ENCODE measurements at places on chromosomes 12 and 14.
A peak's percentile ranks its signal among the peaks of the same experiment; 100 is the strongest.

- no peak for DNase-seq
Measured at GRCh38 chr12:68789144-68789878, 18.7 kb upstream of the MDM2 start.

DNA sequence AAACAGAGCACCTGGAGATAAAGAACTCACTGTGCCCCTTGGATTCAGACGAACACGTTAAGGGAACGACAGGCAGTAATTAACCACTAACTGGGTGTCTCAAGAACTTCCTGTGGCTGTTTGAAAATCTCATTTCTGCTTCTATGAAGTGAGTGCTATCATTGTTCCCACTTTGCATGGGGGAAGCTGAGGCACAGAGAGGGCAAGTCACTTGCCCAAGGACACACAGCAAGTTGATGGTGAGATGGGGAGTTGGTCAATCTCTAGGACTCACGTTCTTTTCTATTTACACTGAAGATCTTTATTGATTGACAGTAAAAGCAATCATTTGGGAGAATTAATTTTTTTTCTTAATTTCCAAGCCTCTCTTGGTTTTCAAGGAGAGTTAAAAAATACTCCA lies 26.8 kb upstream of the LHX5 start:
- DNase-seq, result no peak

DNA sequence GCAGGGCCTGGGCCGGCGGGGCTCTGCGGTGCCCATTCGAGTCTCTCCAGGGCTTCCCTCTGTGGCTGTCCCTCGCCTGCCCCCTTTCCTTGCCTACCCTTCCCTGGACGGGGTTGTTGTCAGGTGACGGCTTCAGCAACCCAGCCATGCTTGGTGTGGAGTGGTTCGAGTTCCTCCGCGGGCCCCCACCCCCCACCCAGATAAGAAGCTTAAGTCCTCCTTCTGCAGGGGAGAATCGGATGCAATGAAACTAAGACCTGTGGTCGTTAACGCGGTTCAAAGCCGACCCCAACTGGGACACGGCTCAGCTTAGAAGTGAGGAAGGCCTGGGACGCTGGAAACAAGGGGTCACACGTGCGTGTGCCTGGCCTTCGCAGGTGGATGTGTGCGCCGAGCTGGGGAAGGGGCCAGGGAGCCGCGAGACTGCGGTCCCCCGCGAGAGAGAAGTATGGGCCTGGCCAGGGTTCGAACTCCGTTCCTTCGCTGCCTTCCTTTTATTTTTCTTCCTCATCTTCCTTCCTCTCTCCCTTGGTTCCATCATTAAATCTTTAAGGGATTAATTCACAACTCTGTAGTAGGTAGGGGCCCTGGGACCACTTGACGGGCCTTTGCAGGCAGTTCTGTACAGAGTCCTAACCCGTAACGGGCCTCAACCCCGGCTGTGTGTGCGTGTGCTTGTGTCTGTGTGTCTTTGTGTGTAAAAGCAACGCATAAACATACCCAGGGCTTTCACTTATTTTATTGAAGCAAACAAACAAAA lies 3.5 kb downstream of the TTC6 start:
- no peak for DNase-seq

GRCh38 chr12:72872996-72873395 lies 600.8 kb downstream of the TRHDE start:
- no peak for DNase-seq

- no peak for DNase-seq
Measured at GRCh38 chr14:70642303-70643235, 853 bp downstream of the TTC9 start.

GRCh38 chr12:131487388-131488124 lies 223.3 kb upstream of the SFSWAP start:
- no peak for DNase-seq

DNA sequence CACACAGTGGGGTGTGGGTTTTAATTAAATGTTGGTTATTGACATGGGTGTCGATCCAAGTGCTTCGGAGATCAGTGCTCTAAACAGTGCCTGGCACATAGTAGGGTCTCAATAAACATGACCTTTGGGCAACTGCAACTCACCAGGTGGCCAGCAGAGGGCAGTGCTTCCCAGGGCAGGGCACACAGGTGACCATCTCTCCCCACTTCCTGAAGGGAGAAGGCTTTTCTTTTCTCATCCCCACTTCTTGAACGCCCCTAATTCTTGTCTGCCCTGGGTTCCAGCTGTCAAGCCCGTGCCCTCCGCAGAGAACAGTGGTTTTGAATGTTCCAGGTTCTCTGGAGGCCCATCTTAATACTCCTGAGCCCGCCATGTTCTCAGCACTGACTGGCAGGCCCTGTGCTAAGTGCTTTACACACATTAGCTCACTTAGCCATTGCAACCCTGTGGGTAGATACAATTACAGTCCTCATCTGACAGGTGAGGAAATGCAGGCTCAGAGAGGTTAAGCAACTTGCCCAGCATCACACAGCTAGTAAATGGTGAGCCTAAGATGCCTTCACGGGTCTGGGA lies 16.3 kb downstream of the RAPGEF3 start:
- DNase-seq, result peak; percentile 65

- no peak for DNase-seq
Measured at GRCh38 chr14:53354336-53354735, 201.2 kb upstream of the DDHD1 start.

GRCh38 chr14:61568572-61569011 lies 126.7 kb upstream of the HIF1A start:
- DNase-seq, result no peak

- DNase-seq, result no peak
Measured at GRCh38 chr14:32393119-32393518, 64.0 kb downstream of the AKAP6 start.

DNA sequence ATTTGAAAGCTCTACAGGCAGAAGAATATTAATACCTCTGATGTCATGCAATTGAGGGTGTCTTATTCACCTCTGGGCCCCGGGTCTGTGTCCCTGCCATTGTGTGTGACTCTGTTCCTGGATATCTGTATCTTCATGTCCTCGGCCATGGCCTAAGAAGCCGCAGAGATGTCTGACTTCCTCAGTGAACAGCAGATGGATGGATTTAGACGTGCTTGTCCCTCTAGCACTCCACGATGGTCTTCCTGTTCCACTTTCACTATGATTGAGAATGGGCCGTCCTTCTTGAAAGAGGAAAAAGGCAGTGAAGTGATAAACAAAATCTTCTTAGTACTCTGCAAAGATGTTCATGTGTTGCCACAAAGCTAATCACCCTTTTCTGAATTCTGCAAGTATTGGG lies 217.4 kb downstream of the SLC41A2 start:
- DNase-seq, result no peak

DNA sequence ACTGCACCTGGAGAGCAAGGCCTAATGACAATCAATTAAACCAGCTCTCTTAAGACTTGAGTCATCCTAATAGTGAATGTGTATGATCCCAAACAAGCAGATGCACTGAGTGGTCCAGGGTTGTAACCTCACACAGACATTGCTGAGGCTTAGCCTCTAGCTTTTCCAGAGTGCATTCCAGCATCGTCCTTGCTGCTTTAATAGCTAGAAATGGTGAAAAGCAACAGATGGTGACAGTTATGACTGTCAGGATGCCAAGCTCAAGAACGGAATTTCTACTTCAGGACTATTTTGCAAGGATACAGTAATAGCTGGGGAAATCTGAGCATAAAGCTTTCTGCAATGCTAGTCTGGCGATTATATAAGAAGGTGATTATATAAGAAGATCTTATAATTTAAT lies 34.6 kb downstream of the PTPRR start:
- DNase-seq, result no peak

GRCh38 chr14:85142982-85143381 lies 387.0 kb upstream of the FLRT2 start:
- no peak for DNase-seq

- no peak for DNase-seq
Measured at GRCh38 chr12:44229846-44230245, 394.0 kb downstream of the TMEM117 start.

GRCh38 chr12:20547816-20548575 lies 147.1 kb upstream of the SLCO1C1 start:
- DNase-seq, result no peak

GRCh38 chr12:70661466-70662161 lies 24.4 kb upstream of the PTPRB start:
- no peak for DNase-seq

- DNase-seq, result no peak
Measured at GRCh38 chr12:27143256-27144069, 61.1 kb upstream of the C12orf71 start.

- no peak for DNase-seq
Measured at GRCh38 chr14:52391881-52392615, 77.9 kb downstream of the PTGER2 start.

DNA sequence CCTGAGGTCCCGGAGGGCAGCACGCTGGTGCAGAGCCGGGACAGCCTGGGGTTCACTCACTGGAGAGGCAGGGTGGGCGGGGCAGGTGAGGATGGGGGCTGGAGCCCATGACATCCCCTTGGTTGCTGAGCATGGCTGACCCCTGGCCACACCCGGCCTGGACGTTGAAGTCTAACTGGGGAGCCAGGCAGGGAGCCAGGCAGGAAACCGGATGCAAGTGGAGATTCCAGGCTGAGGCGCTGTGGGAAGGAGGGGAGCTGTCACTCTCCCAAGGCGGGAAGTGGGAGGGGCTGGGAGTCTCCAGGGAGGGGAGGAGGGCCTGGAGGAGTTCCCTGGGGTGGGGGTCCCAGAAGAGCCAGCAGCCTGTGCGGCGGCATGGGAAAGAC lies 7.7 kb upstream of the INF2 start:
- DNase-seq, result no peak

DNA sequence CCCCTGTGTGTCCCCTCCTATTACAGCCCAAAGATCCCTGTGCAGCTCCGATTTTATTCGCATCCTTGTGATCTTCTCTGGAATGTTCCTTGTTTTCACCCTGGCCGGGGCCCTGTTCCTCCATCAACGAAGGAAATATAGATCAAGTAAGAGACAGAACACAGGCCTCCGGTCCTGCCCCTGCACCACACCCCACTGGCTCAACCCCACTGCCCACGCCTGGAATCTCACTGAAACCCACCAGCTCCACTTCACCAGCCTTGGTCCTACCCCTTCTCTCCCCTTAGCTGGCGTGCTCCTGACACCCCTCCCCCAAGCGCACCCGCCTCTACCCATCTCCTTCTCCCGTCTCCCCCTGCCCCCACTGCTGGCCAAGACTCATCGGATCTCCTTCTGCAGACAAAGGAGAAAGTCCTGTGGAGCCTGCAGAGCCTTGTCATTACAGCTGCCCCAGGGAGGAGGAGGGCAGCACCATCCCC lies 934 bp upstream of the TAPBPL start:
- DNase-seq, result no peak

DNA sequence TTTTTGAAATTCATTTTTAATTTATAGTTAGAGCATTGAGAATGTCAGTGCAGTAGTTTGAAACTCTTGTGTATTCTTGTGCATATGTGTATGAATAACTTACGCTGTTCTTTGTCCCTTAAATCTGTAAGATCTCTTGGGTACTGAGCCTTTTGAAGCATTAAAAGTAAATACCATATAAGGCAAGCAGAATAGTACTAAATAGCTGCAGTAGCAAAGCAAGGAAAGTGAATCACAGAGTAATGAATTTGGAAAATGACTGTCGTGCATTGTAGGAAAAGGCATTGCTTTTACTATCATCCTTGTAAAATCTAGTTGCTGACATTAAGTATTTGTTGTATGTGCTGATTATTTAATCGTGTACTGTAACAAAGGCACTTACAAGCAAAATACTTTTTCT lies 12.1 kb downstream of the CNOT2 start:
- DNase-seq, result no peak

- no peak for DNase-seq
Measured at GRCh38 chr14:24315243-24315806, 4.0 kb downstream of the LTB4R start.

DNA sequence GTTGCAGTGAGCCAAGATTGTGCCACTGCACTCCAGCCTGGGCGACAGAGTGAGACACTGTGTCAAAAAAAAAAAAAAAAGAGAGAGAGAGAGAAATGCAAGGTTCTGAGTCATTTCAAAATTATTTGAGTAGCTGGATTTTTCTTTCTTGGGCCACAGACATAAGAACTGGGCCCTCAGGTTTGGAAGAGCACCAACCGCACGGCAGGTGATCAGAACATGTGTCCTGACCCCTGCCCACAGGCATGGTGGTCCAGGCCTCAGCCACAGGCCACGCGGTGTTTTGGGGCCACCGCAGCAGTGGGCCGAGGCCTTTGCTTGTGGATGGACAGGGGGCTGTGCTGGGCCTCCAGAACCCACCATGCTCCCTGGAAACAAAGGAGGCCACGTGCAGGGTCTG lies 126.7 kb downstream of the CALM1 start:
- no peak for DNase-seq

- DNase-seq, result no peak
Measured at GRCh38 chr12:56163533-56164344, 5.6 kb downstream of the MYL6 start.

DNA sequence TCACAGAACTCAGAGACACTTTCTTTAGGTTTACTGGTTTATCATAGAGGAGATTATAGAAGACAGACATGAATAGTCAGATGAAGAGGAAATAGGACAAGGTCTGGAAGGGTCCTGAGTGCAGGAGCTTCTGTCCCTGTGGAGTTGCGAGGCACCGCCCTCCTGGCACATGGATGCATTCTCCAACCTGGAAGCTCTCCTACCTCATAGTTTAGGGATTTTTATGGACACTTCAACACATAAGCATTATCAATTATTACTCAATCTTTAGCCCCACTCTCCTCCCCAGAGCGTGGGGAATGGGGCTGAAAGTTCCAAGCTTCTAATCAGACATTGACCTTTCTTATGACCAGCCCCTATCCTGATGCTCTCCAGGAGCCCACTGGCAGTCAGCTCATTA lies 12.6 kb upstream of the KRT7 start:
- no peak for DNase-seq

DNA sequence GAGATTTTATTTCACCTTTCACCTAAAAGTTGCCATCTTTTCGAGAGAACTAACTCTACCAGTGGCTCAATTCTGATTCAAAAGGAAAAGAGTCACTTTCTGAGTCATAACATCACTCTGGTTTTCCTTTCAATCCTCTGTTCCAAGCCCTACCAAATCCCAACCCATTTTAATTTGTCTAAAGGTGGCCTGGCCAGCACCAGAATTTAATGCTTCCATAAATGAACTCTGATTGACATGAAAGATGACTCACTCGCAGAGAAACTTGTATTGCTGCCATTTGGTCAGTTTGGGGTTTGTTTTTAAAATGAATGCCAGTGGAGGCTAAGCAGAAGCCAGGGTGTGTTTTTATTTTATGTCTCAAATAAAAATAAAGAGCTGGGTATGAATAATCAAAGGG lies 117.4 kb upstream of the SOX5 start:
- no peak for DNase-seq

DNA sequence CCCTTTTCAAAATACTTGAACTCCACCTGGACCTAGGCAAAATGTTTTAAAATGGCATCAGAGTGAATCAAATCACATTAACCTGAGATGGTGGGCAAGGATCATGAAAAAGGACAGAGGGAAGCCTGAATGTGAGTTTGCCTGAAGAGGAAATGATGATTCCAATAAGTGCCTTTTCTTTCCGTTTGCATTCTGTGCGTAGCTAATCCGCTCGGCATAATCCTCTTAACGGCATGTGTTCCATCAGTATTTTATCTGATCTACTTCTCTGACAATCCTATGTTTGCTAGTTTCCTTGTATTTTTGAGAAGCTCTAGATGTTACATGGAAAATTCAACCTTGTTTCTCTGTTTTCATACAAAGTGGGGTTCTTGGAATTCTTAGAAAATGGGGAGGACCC lies 354.6 kb downstream of the NRXN3 start:
- no peak for DNase-seq

All from stimulated activated CD4-positive, alpha-beta T cell treated with anti-CD3 and anti-CD28 coated beads, TNF-alpha, amount 100 ng/mL, for 48 hours (primary cell).